ENCODE measurements at places on chromosomes 6 and 20. TPM values are rescaled to one million over a fixed set of nuclear protein-coding genes. Genes with fewer than 3 reads are reported as not detected.

CLPSL1 gene
- not detected for total RNA-seq

TFAP2D gene
- not detected for total RNA-seq

GPR6 gene
- total RNA-seq: not detected

- no peak overlapping the region for H3K4me3 ChIP-seq
- H3K27ac ChIP-seq: no peak overlapping the region
- H3K27me3 ChIP-seq: peaks cover 21% of the 10 kb centered on the region
- DNase-seq: no peak
- H3K36me3 ChIP-seq: no peaks in the 10 kb centered on the region
Observed at GRCh38 chr6:34084591-34085290, 61.1 kb downstream of the GRM4 start.

- H3K36me3 ChIP-seq: no peaks in the 10 kb centered on the region
- peaks cover 33% of the 10 kb centered on the region for H3K4me1 ChIP-seq
- no peaks in the 10 kb centered on the region for H3K27me3 ChIP-seq
- no peak overlapping the region for H3K27ac ChIP-seq
- no peak for DNase-seq
Observed at GRCh38 chr6:14766391-14766994, 479.4 kb upstream of the JARID2 start.

DNA sequence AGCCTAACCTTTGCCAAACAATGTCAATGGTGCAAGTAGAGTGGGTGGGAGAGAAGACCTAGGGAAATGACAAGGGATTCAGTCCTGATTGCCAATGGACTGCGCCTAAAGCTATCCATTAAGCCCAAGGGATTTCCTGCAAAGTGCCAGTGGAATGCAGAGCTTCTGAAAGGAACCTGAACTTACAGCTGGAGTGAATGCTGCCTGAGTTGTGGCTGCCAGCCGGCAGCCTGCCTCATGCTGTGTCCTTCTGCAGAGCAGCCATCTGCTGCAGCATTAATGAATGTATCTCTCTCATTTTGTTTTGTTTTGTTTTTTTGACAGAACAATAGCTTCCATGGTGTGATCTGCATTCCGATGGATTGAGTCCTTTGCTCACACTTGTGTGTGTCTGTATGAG lies 44.7 kb downstream of the SLC35F1 start:
- H3K27ac ChIP-seq: no peak overlapping the region
- no peak overlapping the region for H3K4me3 ChIP-seq
- no peaks in the 10 kb centered on the region for H3K27me3 ChIP-seq
- H3K4me1 ChIP-seq: no peaks in the 10 kb centered on the region

DNA sequence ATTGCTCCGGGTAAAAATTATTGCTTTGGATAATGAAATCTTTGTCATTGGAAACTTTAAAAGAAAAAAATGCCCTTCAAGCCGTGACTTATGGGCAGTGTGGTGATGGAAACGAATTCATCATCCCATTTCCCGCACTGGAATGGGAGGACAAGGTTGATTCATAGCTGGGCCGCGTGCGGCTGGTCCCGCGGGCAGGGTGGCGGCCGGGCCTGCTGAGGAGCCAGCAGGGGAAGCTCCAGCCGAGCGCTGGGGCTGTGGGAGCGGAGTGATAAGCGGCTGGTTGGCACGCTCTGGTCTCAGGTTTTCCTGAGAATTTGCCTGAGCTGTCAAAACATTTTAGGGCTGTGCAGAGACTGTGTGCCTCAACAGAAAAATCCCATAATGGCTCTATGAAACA lies 351.7 kb downstream of the CDC5L start:
- H3K4me1 ChIP-seq: no peaks in the 10 kb centered on the region
- no peak overlapping the region for H3K27ac ChIP-seq
- H3K27me3 ChIP-seq: peaks cover 4% of the 10 kb centered on the region
- DNase-seq: no peak

All from heart right ventricle (tissue), 16 donors.